ENCODE measurements at places on chromosomes 5 and 9. TPM values are rescaled to one million over a fixed set of nuclear protein-coding genes. Genes with fewer than 3 reads are reported as not detected.

GRCh38 chr9:115594557-115594956 lies 476.6 kb upstream of the TNC start:
- no peaks in the 10 kb centered on the region for H3K36me3 ChIP-seq
- no peak for DNase-seq
- H3K27me3 ChIP-seq, result no peaks in the 10 kb centered on the region
- no peak overlapping the region for H3K27ac ChIP-seq

DNA sequence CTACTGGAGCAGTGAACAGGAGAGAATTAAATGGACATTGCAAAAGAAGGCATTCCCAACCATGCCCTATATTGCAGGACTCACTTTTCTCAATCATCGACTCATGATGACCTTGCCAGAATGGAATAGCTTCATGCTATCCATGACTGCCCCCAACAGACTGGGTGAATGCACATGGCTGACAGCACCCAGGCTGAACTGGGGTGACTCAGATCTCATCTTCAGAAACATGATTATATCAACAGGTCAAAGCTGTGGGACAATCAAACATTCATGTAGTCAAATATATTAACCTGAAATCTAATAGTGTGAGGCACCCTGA lies 34.7 kb upstream of the MIER3 start:
- no peak for DNase-seq
- H3K27me3 ChIP-seq, result peaks cover 17% of the 10 kb centered on the region
- H3K27ac ChIP-seq, result no peak overlapping the region
- no peaks in the 10 kb centered on the region for H3K4me1 ChIP-seq
- H3K4me3 ChIP-seq, result no peak overlapping the region
- no peaks in the 10 kb centered on the region for H3K36me3 ChIP-seq

The SEMA4D gene
- 14.5 TPM for total RNA-seq

DNA sequence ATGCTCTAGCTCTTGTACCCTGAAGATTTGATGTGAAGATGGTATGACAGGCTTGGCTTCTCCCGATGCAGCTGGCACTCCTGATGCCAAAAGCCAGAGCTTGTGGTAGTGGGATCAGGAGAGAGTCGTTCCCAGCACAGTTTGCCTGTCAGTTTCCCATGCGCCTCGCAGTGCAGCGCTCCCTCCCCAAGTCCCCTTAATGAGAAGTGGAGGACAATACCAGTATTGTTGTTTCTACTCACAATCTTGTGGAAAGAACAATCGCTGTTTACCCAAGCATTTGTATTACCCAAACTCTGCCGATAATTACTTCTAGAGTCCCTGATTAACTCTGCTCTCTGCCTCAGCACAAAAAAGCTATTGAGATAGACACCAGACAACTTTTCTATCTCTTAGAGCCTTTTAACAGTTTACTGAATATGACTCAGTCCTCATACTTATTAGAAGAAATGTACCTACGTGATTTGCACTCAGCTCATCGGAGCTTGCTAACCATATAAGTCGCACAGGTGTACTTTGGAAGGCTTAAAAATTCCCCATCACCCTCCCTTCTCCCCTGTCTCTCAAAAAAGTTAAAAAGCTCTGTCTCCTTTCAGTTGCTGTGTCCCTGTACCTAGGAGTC lies 283.2 kb upstream of the TMEM161B start:
- no peak for DNase-seq
- H3K4me3 ChIP-seq, result no peak overlapping the region
- H3K27ac ChIP-seq, result no peak overlapping the region
- no peaks in the 10 kb centered on the region for H3K4me1 ChIP-seq

GRCh38 chr5:136155078-136155477 lies 22.4 kb downstream of the SMAD5 start:
- H3K4me3 ChIP-seq, result no peak overlapping the region
- peaks cover 7% of the 10 kb centered on the region for H3K36me3 ChIP-seq
- peaks cover 3% of the 10 kb centered on the region for H3K4me1 ChIP-seq
- no peak for DNase-seq

The CD180 gene
- total RNA-seq, result not detected

DNA sequence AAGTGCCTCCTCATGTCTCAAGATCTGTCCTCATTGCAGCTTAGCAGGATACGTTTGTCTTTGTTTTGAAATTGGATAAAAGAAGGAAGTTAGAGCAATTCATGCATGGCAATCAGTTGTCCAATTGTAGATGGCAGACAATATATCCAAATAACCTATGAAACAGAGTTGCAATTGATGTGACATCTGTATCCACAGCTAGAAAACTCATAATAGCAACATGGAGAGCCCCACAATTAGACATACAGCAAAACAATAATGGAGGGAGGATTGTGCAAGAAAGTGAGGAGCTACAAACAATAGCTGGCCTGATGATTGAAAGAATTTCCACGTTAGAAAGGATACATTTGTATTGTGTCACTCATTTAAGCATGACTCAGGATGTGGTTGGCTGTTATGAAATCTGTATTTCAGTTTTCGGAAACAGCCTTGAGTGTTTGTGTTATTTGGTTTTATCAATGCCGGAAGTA lies 132.0 kb downstream of the FAM174A start:
- no peak overlapping the region for H3K27ac ChIP-seq
- no peaks in the 10 kb centered on the region for H3K4me1 ChIP-seq
- no peak for DNase-seq
- no peak overlapping the region for H3K4me3 ChIP-seq

GRCh38 chr5:149645236-149645635 lies 63.9 kb downstream of the ARHGEF37 start:
- H3K36me3 ChIP-seq, result no peaks in the 10 kb centered on the region
- no peak overlapping the region for H3K27ac ChIP-seq
- no peaks in the 10 kb centered on the region for H3K27me3 ChIP-seq
- no peak for DNase-seq
- no peak overlapping the region for H3K4me3 ChIP-seq
- no peaks in the 10 kb centered on the region for H3K4me1 ChIP-seq

- no peak for DNase-seq
- no peak overlapping the region for H3K4me3 ChIP-seq
- H3K27me3 ChIP-seq, result peaks cover 9% of the 10 kb centered on the region
- H3K4me1 ChIP-seq, result peaks cover 5% of the 10 kb centered on the region
- no peaks in the 10 kb centered on the region for H3K36me3 ChIP-seq
- H3K27ac ChIP-seq, result no peak overlapping the region
Measured at GRCh38 chr5:149578896-149579295, 2.4 kb upstream of the ARHGEF37 start.

DNA sequence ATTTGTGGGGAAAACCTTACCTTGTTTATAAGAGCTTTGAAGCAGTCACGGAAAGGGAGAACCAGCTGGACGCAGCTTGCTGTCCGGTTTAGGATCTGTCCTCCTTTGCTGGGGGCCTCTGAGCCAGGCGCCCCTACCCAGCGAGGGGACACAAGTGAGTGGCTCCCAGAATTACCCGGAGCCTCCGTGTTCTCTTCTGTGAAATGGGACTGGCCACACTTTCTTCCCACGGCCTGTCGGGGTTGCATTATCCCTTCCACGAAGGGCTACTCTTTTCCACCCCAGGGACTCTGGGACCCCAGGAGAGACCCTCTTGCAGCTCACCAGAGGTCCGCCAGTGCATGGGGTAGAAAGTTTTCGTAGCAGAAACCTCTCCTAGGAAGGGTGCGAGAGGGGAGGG lies 477 bp upstream of the GBGT1 start:
- no peaks in the 10 kb centered on the region for H3K27me3 ChIP-seq
- no peak for DNase-seq
- peak overlapping the region; percentile 35 for H3K4me3 ChIP-seq
- H3K4me1 ChIP-seq, result no peaks in the 10 kb centered on the region
- no peaks in the 10 kb centered on the region for H3K36me3 ChIP-seq
- H3K27ac ChIP-seq, result no peak overlapping the region

The PCDHB15 gene
- total RNA-seq, result 21.3 TPM

The SCGB3A2 gene
- not detected for total RNA-seq

DNA sequence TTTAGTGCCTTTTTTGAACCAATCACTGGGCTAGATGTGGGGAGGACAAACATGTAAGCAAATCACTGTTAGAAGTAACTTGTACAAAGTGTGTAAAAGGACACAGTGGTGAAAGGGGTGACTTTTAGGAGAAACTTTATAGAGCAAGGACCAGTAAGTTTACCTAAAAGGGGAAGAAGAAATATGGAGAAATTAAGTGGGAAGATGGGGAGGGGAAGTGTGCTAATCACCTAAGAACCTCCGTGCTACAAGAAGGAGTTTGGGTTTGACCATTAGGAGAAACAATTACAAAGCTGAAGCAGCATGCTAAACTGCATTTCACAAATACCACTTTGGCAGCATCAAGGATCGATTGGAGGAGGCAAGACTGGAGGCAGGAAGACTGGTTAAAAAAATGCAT lies 17.3 kb downstream of the ITGA1 start:
- no peak overlapping the region for H3K4me3 ChIP-seq
- H3K36me3 ChIP-seq, result no peaks in the 10 kb centered on the region
- peaks cover 25% of the 10 kb centered on the region for H3K4me1 ChIP-seq
- no peak overlapping the region for H3K27ac ChIP-seq
- H3K27me3 ChIP-seq, result no peaks in the 10 kb centered on the region

The C9 gene
- not detected for total RNA-seq

DNA sequence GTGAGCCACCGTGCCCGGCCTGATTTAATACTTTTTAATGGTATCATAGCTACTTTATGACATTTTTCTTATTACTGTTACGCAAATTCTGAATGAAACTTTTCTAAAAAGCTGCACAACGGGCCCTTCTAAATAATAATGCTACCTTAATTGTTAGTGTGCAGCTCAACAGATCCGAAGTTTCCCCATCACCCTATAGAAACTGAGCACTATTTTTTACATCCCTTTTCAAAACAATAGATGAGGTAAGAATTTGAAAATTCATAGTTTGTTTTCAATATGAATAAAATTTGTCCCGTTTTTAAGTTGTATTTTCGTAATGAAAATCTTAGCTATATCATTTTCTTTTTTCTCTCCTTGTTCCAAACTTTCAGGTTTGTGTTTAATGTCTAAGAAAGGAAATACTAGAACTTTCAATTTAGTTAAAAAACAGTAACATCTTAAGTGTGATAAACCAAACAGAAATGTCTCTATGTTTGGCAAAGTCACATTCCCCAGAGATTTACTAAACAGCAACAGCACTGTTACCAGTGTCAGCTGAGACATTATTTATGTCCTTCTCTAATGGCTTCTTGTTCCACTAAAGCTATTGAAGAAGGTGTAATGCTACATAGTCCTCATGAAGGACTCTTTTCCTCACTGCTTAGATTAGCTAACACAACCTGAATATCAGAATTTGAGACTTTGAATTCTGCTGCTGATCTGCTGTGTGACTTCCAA lies 22.9 kb downstream of the KIF2A start:
- H3K36me3 ChIP-seq, result no peaks in the 10 kb centered on the region
- no peak for DNase-seq
- no peak overlapping the region for H3K4me3 ChIP-seq
- H3K27ac ChIP-seq, result no peak overlapping the region

The FANCG gene
- 22.8 TPM for total RNA-seq

The SPINK4 gene
- total RNA-seq, result 7.8 TPM

DNA sequence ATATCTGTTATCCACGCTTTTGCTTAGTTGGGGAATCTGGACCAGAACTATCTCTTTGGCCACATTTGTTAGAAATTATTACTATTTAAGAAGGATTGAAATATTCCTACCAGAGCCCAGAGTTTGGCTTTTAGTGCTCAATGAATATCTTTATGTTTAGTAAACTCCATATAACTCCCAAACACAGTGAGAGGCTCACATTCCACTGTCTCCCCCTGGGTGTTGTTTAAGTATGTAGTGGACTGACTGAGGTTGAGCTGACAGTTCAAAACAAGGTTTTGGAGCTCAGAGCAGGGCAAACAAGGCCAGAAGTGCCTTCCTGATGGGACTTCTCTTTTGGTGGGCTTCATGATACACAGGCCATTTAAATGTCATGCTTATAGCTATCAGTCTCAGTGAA lies 216.0 kb downstream of the SMARCA2 start:
- no peak for DNase-seq
- no peak overlapping the region for H3K27ac ChIP-seq
- H3K4me1 ChIP-seq, result peaks cover 9% of the 10 kb centered on the region
- H3K4me3 ChIP-seq, result no peak overlapping the region

DNA sequence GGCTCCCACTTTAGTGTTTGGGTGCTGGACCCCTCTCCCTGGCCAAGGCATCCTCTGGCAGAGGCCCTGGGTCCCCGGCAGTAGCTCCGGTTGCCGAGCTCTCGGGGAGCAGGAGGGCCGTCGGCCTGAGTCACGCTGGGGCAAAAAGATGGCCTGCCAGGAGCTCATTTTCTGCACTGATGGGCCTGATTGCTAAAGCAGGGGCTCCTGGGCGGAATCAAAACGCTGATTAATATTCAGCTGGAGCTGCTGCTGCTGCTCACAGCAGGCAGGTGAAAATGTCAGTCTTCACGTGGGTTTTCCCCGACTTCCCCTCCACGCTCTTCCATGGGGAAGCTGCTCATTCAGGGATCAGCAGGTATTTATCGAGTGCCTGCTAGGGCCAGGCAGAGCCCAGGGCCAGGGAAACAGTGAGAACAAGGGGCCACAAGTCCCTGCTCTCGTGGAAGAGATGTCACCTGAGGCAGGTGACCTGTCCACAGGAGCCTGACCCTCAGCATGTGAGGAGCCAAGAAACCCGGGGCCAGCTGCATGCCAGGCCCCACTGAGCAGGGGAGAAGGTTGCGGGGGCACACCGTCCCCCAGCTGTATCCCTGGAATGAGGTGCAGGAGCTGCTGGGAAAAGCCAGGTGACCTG lies 22.1 kb downstream of the LAMC3 start:
- DNase-seq, result no peak
- H3K36me3 ChIP-seq, result no peaks in the 10 kb centered on the region
- no peak overlapping the region for H3K4me3 ChIP-seq
- no peak overlapping the region for H3K27ac ChIP-seq
- no peaks in the 10 kb centered on the region for H3K4me1 ChIP-seq
- H3K27me3 ChIP-seq, result no peaks in the 10 kb centered on the region

The DIRAS2 gene
- total RNA-seq, result 1.2 TPM

GRCh38 chr5:54785729-54786591 lies 199.4 kb downstream of the ESM1 start:
- peaks cover 14% of the 10 kb centered on the region for H3K4me1 ChIP-seq
- peak; percentile 68 for DNase-seq
- H3K27ac ChIP-seq, result peak overlapping the region; percentile 53
- H3K36me3 ChIP-seq, result no peaks in the 10 kb centered on the region

DNA sequence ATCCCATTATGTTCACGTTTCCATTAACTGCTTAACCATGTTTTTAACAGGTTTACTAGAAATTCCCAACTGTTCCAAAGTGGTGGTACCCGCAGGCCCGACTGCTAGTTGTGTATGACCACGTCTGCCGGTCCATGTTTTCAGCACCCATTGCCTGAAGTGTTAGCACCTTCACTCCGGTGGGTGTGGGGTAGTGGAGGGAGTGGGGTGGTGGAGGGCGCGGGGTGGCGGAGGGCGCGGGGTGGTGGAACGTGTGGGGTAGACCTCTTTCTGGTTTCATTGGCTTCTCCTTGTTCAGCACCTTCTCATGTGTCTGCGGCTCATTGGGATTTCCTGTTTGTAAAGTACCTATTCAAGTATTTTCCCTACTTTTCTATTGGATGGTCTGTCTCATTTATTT lies 37.7 kb downstream of the TPPP start:
- H3K27ac ChIP-seq, result no peak overlapping the region
- peaks cover 8% of the 10 kb centered on the region for H3K36me3 ChIP-seq

GRCh38 chr5:96823900-96824380 lies 16.2 kb upstream of the ERAP1 start:
- H3K36me3 ChIP-seq, result no peaks in the 10 kb centered on the region
- no peak overlapping the region for H3K4me3 ChIP-seq
- H3K27me3 ChIP-seq, result no peaks in the 10 kb centered on the region
- H3K4me1 ChIP-seq, result no peaks in the 10 kb centered on the region
- no peak for DNase-seq
- H3K27ac ChIP-seq, result no peak overlapping the region

Data from cardiac muscle cell (in vitro differentiated cells and primary cell).